Vagina (tissue), 2 donors: ENCODE measurements at places on chromosomes 12 and 14.

GRCh38 chr14:104803280-104803911 lies 2.5 kb downstream of the ZBTB42 start:
- no peak for DNase-seq

GRCh38 chr12:52789637-52790426 lies 6.1 kb downstream of the KRT3 start:
- DNase-seq = no peak

- no peak for DNase-seq
Observed at GRCh38 chr12:104956870-104957718, 996 bp downstream of the SLC41A2 start.

GRCh38 chr14:77416836-77417235 lies 6.5 kb downstream of the NOXRED1 start:
- DNase-seq = no peak

GRCh38 chr12:118238888-118239287 lies 103.0 kb downstream of the PEBP1 start:
- no peak for DNase-seq

DNA sequence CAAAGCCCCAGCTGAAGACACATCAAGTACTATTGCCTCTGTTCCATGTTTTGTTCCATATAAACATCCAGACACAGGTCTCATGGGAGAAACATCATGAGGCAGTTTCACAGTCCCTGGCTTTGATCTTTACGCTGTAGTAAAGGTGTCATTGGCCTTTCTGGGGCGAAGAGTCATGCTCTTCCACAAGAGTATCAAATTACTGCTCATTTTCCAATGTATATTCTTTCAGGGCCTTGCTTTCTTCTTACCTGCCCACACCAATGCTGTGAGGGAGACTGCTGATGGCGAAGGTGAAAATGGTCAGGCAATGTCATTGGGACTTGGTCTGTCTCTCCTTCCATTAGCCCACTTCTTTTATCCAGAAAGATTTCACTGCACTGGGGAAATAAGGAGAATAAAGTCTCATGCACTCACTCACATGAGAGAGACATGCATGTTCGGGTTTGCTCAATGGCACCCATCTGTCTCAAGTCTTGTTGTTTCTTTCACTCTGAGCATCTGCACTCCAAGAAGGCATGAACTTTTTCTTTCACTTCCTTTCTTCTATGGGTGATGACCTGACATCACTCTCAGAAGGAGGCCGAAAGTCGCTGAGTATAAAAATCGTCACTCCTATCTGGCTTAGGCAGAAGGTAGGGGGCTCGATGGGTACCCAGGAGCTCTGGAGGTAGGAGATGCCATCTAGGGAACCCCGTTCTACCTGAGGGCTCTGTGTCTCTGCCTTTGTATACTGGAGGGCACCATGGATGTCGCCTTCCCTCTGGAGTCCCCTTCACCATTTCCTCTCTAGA lies 1.3 kb upstream of the JDP2 start:
- no peak for DNase-seq

GRCh38 chr14:90488256-90488655 lies 91.4 kb downstream of the CALM1 start:
- DNase-seq = peak; percentile 74

DNA sequence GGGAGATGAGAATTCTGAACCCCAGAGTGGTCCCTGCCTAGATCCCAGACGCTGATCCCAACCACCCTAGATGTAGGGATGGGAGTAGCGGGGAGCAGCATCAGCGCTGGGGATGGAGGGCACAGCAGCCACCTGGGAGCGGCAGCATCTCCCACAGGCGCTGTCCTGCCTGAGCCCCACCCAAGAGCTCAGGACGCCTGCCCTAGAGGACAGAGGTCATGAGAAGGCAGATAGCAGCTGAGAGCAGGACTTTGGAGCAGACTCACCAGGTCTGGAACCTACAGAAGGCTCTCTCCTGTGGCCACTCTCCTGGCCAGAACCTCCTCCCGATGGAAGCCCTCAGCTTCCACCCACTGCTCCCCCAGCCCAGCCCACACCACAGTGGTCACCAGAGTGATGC lies 7.2 kb downstream of the CCDC85C start:
- no peak for DNase-seq

- no peak for DNase-seq
Observed at GRCh38 chr14:91114079-91115065, 499 bp downstream of the DGLUCY start.

- no peak for DNase-seq
Observed at GRCh38 chr12:7892186-7892980, 19.7 kb upstream of the SLC2A14 start.
